ENCODE measurements at places on chromosomes 3 and 15.

DNA sequence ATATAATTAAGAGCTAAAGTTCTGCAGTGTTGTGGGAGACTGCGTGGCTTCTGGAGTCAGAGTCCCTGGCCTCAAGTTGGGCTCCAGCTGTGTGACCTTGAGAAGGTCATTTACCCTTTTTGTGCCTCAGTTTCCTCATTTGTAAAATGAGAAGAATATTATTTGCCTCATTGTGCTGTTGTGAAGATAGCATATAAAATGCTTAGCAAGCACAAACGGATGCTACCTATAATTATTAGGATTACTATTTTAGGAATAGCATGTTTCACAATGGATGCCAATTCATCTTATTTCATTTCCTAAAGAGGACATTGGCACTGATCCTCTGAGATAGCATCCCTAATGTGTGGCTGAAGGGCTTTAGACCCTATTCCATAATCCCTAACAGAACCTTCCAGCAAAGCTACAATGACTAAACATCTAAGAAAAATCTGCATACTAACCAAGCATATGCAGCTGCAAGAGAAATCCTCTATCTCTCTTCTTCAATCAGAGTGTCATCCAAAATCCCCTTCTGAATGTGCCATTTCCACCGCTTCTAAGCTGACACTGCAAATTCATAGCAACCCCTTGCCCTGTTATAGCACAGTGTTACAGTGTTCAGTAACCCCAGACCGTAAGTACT is 148.3 kb downstream of the RBMS3 start:
- DNase-seq = no peak

GRCh38 chr15:90873998-90874605 is 5.7 kb downstream of the FURIN start:
- DNase-seq = no peak

DNA sequence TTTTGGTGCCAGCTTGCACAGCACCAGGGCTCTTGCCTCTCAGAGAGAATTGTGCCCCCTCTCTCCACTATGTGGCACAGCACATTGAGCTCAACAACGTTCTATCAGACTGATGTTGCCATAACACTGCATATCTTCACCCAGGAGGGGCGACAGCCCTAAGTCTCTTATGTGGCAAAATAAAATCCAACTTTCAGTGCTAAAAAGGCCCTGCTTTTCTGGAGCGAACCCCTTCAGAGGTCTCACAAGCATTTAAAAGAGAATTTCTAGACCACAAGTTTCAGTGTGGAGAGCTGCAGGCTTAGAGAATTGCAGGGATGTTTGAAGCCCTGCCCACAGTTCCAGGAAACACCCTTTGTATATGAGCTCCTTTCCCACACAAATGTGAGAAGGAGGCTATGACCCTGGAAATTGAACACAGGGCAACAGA is 85.5 kb downstream of the LIPC start:
- no peak for DNase-seq

GRCh38 chr3:6825524-6825923 is 35.4 kb upstream of the GRM7 start:
- no peak for DNase-seq

DNA sequence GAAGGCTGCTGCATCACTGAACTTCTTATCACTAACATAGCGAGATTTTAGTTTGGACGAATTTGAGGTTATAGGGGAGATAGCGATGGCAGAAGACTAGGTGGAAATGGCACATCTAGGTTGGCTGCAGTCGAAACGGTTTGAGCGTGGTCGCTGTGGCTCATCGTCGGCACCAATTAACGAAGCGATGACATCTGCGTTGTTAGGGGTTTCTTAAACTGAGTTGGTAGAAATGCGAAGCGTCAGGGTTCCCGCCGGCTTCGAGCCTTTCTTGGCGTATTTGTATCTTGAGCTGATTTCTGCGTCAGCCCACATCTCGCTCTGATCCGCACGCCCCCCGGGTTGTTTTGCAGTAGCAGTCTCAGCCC is 319 bp downstream of the LNP1 start:
- DNase-seq = peak; percentile 38

GRCh38 chr15:85583442-85583841 is 203.0 kb downstream of the AKAP13 start:
- DNase-seq = no peak

GRCh38 chr3:40379674-40380306 is 7.2 kb upstream of the ENTPD3 start:
- DNase-seq = no peak

- no peak for DNase-seq
These were observed 126.0 kb upstream of the ANKRD28 start for GRCh38 chr3:15923640-15924405.

DNA sequence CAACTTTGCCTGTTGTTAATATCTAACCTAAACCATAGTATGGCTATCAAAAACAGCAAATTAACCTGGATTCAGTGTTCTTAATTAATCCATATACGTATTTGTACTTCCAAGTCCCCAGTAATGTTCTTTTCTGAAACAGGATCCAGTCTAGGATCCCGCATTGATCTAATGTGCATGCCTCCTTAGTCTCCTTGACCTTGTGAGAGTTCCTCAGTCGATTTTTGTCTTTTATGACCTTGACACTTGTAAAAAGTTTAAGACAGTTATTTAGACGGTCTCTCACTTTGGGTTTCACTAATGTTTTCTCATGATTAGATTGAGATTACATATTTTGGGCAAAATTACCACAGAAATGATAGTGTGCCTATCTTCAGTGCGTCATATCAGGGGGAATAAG is 69.4 kb downstream of the TGFBR2 start:
- no peak for DNase-seq

DNA sequence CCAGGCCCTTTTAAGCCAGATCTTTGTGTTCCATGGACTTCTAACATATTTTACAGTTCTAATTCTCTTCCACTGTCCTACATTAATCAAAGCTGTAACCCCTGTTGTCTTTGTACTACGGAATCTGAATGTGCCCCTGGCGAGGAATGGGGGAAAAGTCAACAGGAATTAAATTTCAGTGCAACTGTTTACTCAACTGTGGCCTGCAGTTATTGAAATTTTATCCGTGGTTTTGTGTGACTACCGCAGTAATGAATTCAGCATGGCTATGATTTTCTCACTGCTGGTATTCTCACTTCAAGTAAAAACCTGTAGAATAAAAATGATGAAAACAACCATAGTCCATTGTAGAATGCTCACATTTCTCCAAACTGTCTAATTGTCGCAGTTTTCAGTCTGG is 388.0 kb downstream of the FOXP1 start:
- DNase-seq = no peak

GRCh38 chr3:114718898-114719210 is 425.0 kb downstream of the TIGIT start:
- no peak for DNase-seq

DNA sequence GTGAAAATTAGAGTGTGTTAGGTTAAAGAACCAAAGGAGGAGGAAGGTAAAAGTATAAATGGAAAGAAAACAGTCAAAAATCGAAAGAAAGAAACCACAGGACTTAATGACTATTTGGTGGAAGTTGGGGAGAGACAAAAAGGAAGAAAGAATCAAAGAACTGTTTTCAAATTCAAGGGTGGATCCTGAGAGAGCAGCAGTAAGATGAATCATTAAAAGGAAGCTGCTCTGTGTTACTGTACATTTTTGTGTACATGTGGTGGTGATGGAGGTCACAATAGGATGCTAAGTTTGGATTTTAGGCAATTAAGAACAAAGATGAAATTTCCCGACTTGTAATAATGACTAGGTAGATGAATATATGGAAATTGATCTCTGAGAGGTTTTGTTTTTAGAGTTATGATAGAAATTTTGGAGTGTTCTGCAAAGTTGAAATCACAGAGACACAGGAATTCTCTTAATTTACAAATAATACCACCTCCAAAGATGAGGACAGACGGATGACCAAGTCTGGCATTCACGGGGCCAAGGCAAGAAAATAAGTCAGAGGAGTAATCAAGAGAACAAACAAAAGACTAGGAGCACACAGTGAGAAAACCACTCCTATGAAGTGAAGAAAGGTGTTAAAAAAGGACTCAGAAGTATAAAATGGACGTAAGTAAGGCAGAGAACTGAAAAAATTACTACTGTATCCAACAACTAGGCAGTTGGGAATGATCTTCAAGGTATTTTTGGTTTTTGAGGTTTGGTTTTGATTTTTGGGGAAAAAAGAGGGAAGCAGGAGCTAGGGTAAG is 7.1 kb downstream of the DHX36 start:
- DNase-seq = no peak

DNA sequence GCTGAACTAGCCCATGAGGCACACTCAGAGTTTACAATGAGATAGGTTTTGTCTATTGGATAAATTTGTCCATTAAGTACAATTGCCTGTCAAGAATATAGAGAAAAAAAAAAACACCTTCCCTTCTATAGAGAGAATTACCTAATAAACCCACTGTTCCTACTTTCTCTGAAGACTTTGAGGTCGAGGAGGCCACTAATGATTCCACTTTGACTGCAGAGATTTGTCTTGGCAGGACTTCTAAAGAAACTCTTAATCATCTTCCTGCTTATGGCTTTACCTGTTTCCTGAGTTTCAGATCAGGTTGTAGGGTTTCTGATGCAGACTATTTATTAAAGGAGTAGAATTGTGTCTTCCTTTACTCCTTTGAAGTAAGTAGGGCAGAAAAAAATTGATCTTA is 342.4 kb upstream of the KCNMB2 start:
- no peak for DNase-seq

GRCh38 chr3:138902171-138902570 is 44.8 kb downstream of the FOXL2 start:
- DNase-seq = no peak

DNA sequence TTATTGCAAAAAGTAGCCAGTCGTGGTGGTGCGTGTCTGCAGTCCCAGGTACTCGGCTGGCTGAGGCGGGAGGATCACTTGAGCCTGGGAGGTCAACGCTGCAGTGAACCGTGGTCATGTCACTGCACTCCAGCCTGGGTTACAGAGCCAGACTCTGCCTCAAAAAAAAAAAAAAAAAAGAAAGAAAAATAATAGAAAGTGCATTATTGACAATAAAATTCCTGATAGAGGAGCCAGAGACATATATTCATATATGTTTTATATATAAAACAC is 43.6 kb upstream of the PYDC2 start:
- DNase-seq = no peak

GRCh38 chr15:95557226-95558046 is 773.1 kb upstream of the NR2F2 start:
- DNase-seq = no peak

- no peak for DNase-seq
These were observed 1226.4 kb downstream of the NSUN3 start for GRCh38 chr3:95289295-95289694.

DNA sequence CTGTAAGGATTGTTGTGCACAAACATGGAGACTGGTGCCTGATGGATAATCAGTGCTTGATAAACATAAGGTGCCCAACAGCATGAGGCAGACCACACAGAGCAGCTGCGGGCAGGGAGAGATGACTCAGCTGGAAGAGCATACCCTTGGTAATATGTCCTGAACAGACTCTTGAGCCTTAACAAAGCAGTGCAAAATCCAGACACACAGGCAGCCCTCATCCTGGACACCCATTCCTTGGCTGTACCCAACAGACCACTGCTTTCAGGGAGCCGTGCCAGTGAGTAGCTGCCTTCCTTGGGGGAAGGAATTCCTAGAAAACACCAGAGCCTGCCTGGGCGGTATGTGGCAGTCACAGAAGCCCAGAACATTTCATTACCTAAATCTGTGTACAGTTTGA is 156.2 kb downstream of the CLSTN2 start:
- DNase-seq = no peak

GRCh38 chr3:129927072-129927471 is 33.6 kb upstream of the TMCC1 start:
- DNase-seq = no peak

GRCh38 chr3:31636049-31636448 is 103.3 kb downstream of the STT3B start:
- DNase-seq = no peak

DNA sequence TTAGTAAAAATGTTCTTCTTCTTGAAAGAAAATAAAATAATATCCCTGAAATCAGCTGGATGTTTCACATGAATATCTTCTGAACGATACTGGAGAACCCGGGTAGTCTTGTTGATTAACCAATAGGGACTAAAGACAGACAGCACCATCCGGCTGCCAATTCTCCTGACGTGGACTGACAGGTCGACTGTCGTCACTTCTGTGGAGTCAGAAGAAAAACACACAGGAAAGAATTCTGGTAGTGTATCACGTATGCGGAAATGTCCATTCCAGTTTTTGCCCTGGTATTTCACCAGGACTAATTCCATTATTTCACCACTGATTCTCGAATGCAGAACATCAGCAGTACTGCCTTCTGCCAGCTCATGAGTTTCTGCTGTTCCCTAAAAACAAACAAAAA is 144.6 kb downstream of the VPS13C start:
- DNase-seq = no peak

GRCh38 chr15:88049506-88049905 is 207.0 kb downstream of the NTRK3 start:
- no peak for DNase-seq

GRCh38 chr3:98577178-98577895 is 16.1 kb downstream of the CPOX start:
- no peak for DNase-seq

GRCh38 chr3:133881492-133881891 is 14.2 kb downstream of the RAB6B start:
- no peak for DNase-seq

DNA sequence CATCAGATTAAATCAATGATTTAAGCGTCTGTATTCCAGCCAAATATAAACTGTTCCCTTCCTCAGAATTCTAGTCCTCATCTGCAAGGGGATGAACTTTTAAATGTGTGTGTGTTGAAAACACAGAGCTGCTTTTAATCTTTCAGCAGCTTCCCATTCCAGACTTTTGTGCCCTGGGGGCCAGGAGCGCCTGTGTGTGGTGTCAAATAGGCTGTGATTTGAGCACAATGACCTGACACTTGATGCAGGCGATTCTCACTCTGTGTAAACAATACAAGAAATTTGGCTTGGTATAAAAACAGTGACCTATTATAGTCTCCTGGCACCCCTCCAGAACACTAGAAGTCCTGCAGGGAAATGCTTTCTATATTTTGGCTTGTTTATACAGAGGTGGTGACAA is 274.6 kb upstream of the ROPN1 start:
- no peak for DNase-seq

- no peak for DNase-seq
These were observed 388.4 kb upstream of the NDN start for GRCh38 chr15:24075420-24076089.

GRCh38 chr15:79561982-79562381 is 129.8 kb downstream of the MINAR1 start:
- no peak for DNase-seq

- peak; percentile 21 for DNase-seq
These were observed 98.9 kb upstream of the TLE3 start for GRCh38 chr15:70196372-70197316.

GRCh38 chr3:134810052-134810435 is 15.0 kb downstream of the EPHB1 start:
- DNase-seq = no peak

GRCh38 chr3:12638105-12638504 is 25.8 kb downstream of the RAF1 start:
- no peak for DNase-seq

DNA sequence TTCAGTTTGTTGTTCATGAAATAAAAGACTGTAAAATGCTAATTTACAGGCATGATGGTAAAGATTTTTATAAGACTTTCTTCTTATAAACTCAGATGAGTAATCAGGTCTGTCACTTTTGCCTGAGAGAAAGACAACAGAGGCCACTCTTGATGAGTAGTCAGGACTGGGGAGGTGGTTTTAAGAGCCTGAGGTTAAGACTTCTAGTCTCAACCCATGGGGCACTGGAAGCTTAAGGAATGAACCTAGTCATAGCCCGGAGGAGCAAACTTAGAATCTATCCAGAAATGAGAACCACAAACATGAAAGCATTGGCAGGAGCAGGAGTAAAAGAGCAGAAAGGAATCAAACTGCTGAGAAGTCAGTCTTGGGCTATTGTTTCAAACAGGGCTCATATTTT is 846.3 kb upstream of the ARPP21 start:
- no peak for DNase-seq
